Fibroblast of mammary gland (primary cell): ENCODE measurements at places on chromosomes 4 and X.
A peak's percentile ranks its signal among the peaks of the same experiment; 100 is the strongest.

DNA sequence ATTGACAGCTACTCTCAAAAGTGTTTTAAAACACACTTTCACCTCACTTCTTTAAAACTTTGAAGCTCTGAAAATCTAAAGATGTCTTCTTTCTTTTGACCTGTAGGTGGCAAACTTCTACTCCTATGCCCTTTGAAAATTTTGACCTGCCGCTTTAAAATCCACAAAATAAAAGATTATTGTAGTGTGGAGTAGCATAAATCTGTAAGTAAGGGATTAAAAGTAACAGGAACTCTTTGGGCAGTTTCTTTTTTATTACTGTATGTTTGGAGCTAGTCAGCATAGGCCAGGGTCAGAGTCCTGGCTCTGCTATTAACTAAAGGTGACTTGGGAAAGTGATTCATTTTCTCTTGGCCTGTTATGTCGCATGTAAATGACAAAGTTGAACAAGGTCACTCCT, 25.5 kb downstream of the BBS12 start:
- peak; percentile 57 for DNase-seq

- peak; percentile 21 for DNase-seq
Measured at GRCh38 chr4:152936446-152937335, 568 bp downstream of the FHDC1 start.

DNA sequence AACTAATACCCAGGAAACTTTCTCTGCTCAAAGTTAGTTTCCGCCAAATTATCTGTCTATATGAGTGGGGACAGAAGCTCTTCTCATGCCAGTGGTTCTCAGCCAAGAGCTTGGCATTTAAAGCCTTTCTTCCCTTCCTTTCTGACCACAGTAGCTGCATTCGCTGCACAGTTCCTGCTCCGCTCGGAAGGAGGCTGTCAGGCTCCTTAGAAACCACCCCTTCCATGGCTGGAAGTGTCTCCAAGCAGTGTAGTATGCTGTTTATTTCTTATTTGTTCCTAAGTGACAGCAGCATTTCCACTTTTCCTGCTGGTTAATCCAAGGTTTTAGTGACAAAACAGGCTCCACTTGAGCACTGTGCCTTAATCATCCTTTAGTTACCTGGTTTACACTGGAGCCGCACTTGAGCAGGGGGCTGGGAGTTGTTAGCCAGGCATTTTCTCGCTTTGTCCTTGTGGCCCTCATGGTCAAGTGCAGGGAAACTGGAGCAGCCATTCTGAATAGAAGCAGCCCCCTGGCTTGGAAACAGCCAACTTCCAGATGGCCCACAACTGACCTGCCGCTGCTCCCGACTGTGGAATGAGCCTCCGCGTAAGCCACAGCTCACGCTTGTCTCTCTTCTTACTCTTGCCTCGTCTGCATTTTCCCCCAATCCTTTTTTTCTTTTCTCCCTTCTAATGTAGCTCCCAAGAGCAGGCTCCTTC, 739.4 kb upstream of the TENM3 start:
- no peak for DNase-seq

GRCh38 chr4:77852892-77853495, 9.6 kb upstream of the MRPL1 start:
- DNase-seq: no peak

DNA sequence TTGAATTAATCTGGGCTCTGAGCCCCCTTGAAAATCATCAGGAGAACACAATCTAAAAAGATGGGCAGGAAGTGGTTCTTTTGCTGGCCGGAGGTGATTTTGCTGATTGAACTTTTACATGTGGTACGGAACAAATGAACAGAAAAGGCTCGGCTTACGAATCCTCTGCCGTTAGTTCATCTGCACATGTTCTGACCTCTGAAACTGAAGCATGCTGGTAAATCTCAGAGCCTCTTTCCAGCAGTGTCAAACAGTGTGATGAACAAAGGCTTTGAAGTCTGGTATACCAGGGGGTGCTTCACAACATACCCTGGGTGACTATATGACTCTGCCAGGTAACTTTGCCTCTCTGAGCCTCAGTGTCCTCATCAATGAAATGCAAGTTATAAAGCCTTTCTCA, 194.2 kb upstream of the C1QTNF7 start:
- peak; percentile 43 for DNase-seq

GRCh38 chr4:145487631-145488030, 6.0 kb downstream of the SMAD1 start:
- DNase-seq: no peak

GRCh38 chrX:135024526-135024925, 2.2 kb upstream of the RTL8B start:
- DNase-seq: no peak

DNA sequence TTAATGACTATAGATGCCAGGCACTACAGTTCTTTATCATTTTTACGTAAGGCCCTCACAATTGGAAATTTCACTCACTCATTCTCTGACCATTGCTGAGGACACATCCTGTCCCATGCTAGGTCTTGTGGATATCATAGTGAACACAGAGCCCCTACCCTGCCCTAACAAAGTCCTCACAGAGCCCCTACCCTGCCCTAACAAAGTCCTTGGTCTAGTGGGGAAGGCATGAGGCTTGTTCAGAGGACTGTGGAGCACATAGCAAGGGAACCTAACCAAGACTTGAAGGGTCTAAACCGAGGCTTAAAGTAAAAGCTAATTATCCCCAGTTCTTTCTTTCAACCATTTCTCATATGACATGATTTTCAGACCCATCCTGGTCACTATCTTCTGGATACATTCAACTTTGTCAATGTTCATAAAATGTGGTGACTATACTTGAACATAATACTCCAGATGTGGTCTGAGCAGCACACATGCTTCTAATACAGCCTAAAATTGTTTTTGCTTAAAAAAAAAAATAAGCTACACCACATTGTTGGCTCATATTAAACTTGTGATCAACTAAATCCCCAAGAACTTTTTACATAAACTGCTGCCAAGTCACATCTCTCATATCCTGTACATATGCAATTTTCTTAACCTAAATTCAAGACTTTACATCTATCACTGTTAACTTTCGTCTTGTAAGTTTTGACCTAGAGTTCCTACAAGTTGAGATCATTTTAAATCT, 77.0 kb downstream of the GPC3 start:
- DNase-seq: no peak

DNA sequence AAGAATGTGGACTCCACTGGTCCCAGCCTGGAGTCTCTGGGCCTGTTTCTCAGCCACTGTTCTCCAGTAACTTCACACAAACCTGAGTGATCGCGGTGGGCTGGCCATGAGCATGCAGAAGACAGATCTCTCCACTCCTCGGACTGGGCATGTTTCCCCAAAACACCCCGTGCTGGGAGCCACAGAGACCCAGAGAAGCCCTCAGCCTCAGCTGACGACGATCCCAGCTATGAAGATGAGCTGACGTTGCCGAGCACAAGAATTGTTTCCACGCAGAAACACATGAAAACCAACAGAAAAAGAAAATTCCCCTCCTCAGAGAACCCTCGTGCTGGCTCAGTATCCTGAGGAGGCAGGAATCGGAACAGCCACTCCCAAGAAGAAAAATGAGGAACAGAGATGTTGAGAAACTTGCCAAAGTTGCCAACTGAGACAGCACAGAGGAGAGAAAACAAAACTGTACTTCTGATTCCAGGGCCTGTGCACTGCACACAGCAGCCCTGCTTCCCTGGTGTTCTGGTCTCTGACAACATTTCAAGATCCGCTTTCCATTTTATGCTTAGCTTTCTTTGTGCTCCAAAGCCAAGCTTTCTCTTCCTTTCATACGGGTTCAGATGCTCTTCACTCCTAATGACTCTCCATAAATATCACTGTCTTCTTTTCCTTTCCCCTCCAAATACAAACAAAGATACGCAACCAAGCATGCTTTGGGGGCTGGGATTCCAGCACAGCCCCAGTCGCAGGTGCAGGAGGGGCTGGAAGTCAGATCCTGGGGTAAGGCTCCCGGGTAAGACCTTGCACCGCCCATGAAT, 81.4 kb downstream of the IRF2 start:
- peak; percentile 18 for DNase-seq

DNA sequence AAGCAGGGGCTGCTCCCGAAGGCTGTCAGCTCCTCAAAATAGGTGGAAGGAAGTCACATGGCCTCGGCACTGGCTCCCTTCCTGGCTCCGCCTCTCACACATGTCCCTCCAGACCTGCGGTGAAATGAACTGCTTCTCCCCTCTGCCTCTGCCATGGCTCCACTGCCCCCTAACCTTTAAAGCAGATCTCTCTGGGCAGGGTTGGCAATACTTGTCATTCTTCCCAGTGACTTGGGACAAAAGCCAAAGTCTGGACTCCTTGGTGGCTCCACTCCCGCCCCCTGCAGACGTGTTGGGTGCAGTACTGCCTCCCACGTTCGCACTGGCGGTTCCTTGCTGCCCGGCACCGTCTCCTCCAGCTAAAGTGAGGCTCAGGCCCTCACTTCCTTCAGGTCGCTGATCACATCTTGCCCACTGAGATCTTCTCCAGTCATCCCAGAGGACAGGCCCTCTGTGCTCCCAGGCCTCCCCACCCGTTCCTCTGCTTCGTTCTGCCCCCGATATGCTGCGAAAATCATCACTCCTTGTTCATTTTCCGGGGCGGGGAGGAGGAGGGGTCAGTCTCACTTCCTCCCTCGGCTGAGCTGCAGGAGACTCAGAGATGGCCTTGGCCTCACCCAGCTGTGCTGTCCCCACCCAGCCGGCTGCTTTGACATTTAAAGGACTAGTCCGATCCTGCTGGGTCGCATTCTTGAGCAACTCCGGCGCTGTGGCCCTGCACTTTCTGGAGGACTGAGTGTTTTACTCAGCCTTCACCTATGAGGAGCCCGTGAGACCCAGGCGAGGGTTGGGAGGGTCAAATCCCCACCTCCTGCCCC, 97.4 kb downstream of the PHKA2 start:
- DNase-seq: peak; percentile 58

GRCh38 chrX:9650091-9650490, 115.6 kb downstream of the GPR143 start:
- no peak for DNase-seq

DNA sequence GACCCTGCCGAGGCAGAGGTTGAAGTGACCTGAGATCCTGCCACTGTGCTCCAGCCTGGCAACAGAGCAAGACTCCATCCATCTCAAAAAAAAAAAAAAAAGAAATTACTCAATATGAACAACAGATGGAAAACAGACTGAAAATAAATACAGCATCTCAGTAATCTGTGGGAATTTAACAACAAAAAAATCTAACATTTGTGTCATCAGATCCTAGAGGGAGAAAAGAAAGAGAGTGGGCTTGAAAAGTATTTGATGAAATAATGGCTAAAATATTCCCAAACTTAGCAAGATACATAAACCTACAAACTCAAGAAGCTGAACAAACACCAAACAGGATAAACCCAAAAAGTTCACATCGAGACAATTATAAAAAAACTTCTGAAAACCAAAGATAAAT, 84.7 kb downstream of the CENPC start:
- DNase-seq: no peak

- peak; percentile 2 for DNase-seq
Measured at GRCh38 chr4:89878611-89879010, 16.0 kb upstream of the MMRN1 start.

GRCh38 chrX:32893751-32894150, 317.6 kb downstream of the DMD start:
- DNase-seq: no peak

DNA sequence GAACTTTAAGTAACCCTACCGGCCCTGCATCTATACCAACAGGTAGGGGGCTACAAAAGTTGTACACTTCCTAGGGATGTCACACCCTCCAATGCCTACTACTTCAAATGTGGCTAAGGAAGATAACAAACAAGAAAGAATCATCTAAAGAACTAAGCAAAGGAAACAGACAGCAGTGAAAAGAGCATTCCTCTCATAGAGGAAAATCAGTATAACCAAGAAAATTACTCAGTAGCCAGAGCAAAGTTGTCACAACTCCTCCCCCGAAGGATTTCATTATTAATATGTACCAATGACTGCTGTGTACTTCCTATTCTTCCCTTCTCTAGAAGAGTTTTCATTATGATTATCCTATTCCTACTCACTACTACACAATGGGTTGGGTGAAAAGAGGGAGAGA, 12.6 kb downstream of the ANKRD17 start:
- DNase-seq: no peak

DNA sequence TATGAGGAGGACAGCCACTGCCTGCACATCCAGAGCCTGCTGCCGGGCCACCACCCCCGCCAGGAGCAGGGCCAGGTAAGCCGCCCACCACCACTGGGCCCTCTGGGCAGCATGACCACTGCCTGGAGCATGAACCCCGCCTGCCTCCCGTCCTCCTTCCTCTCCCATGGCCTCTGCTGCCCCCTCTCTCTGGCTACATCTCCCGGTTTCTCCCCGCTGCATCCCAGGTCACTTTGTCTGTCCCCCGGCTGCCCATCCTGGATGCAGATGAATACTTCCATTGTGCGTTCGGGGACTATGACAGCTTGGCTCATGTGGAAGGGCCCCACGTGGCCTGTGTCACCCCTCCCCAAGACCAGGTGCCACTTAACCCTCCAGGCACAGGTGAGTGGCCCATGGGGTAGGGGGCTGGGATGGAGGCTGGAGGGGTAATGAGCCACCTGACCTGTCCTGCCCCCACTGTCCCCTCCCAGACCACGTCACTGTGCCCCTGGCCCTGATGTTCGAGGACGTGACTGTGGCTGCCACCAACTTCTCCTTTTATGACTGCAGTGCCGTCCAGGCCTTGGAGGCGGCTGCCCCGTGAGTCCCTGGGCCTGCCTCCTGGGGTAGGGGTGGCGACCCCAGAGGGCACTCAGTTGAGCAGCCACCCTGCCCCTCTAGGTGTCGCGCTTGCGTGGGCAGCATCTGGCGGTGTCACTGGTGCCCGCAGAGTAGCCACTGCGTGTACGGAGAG, 6.0 kb downstream of the PLXNB3 start:
- no peak for DNase-seq

GRCh38 chr4:94352163-94352562, 9.5 kb upstream of the HPGDS start:
- DNase-seq: no peak

- no peak for DNase-seq
Measured at GRCh38 chr4:182978152-182978827, 61.1 kb upstream of the DCTD start.

DNA sequence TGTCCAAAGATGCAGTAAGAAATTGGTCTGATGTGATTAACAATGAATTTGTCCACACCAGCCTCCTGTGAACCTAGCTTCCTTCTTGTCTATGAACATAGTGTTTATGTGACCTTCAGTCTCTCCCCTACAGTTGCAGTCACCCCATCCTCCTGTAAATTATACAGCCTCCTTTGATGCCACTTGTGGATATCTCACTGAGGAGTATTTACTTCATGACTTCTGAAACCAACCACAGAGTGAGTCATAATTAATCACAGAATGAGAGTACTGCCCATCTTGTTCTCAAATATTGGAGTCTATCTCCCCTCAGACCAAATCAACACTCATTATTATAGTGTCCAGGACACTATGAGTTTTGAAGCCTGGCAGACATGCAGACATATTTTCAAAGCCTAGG, 27.3 kb upstream of the XAGE2 start:
- DNase-seq: peak; percentile 43

GRCh38 chr4:7295197-7295910, 103.0 kb downstream of the SORCS2 start:
- peak; percentile 27 for DNase-seq

DNA sequence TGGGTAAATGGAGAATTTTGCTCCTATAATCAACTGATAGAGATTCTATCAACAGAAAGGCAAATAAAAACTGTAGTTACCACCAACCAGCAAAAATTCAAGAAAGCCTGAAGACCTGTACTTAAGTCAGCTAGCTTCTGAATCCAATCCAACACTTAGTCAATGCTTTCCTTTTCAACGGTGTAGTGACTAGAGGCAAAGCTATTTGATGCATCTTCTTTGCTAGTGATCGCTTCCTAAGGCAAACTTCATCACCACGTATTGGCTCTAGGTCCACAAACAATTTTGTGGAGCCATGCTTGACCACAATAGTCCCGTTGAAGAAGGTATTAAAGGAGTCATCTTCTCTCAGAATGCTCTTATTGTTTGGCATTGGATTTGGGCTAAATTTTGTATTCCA, 25.0 kb upstream of the UBA6 start:
- peak; percentile 65 for DNase-seq
